ENCODE measurements at places on chromosomes 16 and 17.

GRCh38 chr16:53129281-53130158 is 74.7 kb downstream of the CHD9 start:
- no peak for DNase-seq

- DNase-seq, result no peak
Measured at GRCh38 chr16:84022644-84023043, 20.0 kb downstream of the SLC38A8 start.

GRCh38 chr17:27956601-27957445 is 63.7 kb upstream of the LYRM9 start:
- no peak for DNase-seq

DNA sequence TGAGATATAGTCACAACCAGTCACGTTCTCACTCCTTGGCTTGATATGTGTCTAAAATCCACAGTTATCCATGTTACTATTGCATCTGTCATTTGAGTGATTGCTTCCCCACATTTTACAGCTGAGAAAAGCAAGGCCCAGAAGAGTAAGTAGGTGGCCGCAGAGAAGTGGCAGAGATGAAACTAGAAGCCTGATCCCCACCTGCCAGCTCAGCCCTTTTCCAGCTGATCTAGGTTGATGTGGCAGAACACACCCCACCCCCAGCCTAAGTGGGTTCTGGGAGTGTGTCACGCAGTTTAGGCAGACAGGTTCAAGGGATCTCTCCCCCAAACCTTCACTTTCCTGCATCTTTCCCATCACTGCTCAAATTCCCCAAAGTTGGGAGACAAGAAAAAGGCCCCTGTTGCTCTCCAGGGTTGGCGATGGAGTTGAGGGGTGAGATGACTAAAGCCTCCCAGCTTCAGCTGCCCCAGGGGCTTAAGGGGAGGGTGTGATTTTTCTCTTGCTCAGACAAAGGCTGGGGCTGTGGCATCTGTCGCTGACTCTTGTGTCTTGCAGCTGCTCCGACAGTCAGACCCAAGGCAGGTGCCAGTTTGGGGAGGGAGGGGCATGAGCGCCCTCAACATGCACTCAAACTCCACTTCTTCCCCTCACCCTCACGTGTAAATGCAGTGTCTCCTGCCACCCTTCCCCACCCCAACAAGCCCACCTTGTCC is 48.9 kb upstream of the LHX1 start:
- no peak for DNase-seq

DNA sequence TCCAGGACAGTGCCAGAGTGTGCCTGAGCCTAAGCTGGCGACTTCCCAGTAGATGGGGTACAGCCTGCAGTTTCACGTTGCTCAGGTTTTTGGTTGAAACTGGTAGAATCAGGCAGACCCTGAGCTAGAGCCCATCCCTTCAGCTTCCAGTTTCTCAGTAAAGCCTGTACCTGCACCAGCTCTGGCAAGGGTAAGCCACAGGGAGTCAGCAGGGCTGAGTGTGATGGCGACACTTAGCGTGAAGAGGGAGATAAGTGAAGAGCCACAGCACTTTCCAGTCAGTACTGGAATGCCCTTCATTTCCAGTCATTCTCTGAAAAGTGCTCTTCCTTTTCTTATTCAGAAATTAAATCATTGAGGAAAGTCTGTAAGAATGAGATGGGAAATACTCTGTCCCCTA is 22.4 kb downstream of the PLD6 start:
- DNase-seq, result no peak

DNA sequence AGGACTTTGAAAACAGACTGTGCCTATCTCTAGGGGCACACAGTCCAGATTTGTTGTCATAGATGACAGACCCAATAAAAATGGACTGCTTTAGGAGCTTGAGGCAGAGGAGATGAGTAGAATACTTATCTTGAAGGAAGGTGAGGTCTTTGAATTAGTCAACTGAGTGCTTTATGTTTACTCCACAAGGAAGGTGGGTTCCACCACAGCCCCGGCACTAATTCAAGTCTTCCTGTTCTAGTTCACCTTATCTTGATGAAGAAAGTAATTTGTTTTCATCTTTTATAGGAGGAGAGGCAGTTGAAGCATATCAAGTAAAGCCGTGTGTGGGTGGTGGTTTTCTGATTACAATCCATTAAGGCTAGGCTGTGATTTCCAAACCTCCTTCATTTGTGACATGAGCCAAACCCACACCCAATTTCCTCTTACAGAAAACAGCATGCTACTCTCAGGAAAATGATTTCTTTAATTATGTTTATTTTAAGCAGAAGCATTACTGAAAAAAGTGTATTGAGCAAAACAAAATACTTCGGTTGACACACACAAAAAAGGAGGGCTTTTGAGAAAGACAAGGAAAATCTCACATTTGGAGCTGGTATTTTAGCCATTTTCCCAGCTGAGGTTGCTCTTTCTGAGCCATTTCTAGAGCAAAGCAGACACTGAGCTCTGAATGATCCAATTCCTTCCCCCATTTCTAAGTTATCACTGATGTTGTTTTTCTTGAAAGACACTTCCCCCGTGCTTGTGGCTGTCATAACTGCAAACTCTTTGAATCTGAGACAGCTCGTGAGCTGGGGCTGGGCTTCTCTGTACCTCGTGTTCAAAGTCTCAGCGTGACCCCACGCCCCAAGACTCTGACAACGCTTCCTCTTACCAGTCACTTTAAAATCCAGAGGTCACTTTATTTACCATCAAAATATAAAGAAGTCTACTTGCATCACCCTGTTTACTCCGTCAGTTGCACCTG is 35.4 kb downstream of the CDRT15 start:
- DNase-seq, result peak; percentile 71

- DNase-seq, result no peak
Measured at GRCh38 chr16:16014329-16015224, 65.2 kb downstream of the ABCC1 start.

- DNase-seq, result no peak
Measured at GRCh38 chr16:77430787-77431585, 3.8 kb downstream of the ADAMTS18 start.

DNA sequence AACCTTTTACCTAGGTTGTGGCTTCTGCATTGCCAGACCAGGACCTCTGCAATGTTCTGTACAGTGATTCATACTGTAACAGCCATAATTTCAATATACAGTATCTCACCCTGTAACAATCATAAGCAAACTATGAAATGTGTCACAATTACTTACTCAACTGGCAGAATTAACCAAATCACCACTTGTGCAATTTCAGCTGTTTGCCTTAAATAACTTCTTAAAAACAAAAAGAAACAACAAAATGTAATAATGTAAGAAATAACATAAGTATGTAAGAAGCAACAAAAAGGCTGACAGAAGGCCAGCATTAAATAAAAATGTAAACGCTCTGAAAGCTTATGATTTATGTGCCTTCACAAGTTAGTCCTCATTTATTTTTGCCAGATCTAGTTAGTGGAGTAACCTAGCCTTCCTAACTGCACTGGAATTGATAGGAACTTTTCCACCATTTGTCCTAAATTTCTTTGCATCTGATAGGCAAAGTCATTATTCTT is 96.9 kb downstream of the SKAP1 start:
- DNase-seq, result no peak

- DNase-seq, result peak; percentile 89
Measured at GRCh38 chr17:76726776-76727718, at the start of gene METTL23. TSS of gene METTL23 (plus strand) at chr17:76726839. CDS start at chr17:76729711, 2,872 bp downstream.
